ENCODE measurements at places on chromosomes 11 and 22.
A peak's percentile ranks its signal among the peaks of the same experiment; 100 is the strongest.

DNA sequence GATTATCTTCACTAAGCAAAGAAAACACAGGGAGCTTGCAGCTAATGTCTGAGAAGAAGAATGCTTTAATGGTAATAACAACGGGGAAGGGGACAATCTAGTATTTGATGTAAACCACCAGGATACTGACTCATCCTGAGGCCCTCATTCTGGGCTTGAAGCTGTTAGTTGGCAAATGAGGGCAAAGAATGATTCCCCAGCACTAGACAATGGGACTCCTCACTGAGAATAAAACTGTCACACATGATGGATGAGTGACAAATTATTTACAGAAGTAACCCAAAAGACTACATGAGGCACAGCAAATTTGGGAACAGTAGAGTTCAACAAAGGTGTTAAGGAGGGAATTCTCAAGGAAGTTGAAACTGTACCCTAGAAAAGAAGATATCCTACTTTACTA, 76.3 kb downstream of the FAM168A start:
- H3K36me3 ChIP-seq, result no peaks in the 10 kb centered on the region
- peaks cover 2% of the 10 kb centered on the region for H3K4me1 ChIP-seq

DNA sequence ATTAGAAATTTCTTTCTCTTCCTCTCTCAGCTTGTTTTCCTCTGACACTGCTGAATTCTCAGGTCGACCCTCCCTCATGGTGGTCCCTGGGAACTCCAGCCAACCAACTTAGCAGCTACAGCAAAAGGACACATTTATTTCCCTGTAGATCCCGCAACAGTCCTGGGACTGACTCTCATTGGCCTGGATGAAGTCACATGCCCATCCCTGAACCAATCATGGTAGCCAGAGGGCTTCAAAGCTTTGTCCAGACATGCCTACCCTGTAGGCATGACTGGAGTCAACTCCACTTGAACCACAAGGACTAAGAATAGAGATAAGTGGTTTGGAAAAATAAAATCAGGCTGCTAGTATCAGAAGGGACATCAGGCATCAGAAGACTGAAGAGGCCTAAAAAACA, 84.6 kb upstream of the LRRC55 start:
- peaks cover 2% of the 10 kb centered on the region for H3K27me3 ChIP-seq
- H3K27ac ChIP-seq, result no peak overlapping the region
- H3K4me3 ChIP-seq, result no peak overlapping the region
- no peak for DNase-seq
- no peaks in the 10 kb centered on the region for H3K36me3 ChIP-seq
- H3K4me1 ChIP-seq, result peaks cover 20% of the 10 kb centered on the region

GRCh38 chr22:39439170-39439569, 17.6 kb upstream of the MGAT3 start:
- DNase-seq, result no peak
- no peaks in the 10 kb centered on the region for H3K36me3 ChIP-seq
- no peak overlapping the region for H3K4me3 ChIP-seq
- H3K4me1 ChIP-seq, result no peaks in the 10 kb centered on the region
- peaks cover 4% of the 10 kb centered on the region for H3K27me3 ChIP-seq

- H3K4me1 ChIP-seq, result no peaks in the 10 kb centered on the region
- H3K27ac ChIP-seq, result no peak overlapping the region
- H3K27me3 ChIP-seq, result peaks cover 3% of the 10 kb centered on the region
- no peaks in the 10 kb centered on the region for H3K36me3 ChIP-seq
Measured at GRCh38 chr22:25551396-25551795, 13.1 kb upstream of the GRK3 start.

DNA sequence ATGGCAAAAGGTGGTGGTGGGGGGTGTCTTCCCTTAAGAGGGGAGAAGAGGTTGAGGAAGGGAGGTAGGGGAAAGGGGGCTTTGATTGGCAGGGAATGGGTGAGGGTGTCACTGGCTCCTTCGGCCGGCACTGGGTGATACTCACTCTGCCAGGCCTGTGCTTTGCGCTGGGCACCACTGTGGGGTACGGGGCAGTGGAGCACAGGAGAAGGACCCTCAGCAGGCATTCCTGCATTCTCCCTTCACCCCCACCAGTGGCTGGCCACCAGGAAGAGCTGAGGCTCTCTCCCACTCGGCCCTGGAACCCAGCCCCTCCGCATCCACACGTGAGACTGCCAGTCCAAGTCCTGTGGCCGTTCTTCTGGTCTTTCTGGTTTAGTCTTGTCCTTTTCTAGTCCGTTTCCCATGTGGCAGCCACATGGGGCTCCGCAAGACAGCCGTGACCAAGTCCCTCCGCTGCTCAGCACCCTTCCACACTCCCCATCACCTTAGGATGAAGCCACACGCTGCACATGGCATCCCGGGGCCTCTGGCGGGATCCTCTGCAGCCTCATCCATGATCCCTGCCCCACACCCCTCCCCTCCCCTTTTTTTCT, 8.0 kb downstream of the CAPN5 start:
- peaks cover 6% of the 10 kb centered on the region for H3K27me3 ChIP-seq
- no peak overlapping the region for H3K27ac ChIP-seq
- H3K4me3 ChIP-seq, result no peak overlapping the region
- peaks cover 25% of the 10 kb centered on the region for H3K4me1 ChIP-seq

GRCh38 chr11:114912826-114913225, 234.5 kb downstream of the NXPE2 start:
- H3K4me1 ChIP-seq, result peaks cover 4% of the 10 kb centered on the region
- no peaks in the 10 kb centered on the region for H3K36me3 ChIP-seq
- no peak for DNase-seq
- no peaks in the 10 kb centered on the region for H3K27me3 ChIP-seq
- no peak overlapping the region for H3K27ac ChIP-seq

DNA sequence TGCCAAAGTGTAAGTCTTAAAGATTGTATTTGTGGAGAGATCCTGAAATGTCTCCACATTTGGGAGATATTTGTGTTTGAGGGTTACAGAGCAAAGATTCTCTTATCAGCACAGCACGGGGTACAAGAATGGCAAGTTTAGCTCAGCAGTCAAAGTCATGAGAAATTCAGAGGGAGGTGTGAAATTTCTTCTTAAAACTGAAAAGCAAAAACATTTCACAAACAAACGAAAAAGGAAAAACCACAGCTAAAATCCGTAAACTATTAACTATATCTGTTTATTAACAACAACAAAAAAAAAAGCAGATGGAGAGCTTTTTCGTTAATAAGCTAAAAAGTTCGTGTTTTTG, 40.9 kb upstream of the ETS1 start:
- no peak overlapping the region for H3K27ac ChIP-seq
- H3K4me1 ChIP-seq, result no peaks in the 10 kb centered on the region
- H3K4me3 ChIP-seq, result no peak overlapping the region
- peaks cover 4% of the 10 kb centered on the region for H3K27me3 ChIP-seq

- H3K4me1 ChIP-seq, result no peaks in the 10 kb centered on the region
- H3K27ac ChIP-seq, result no peak overlapping the region
- no peak overlapping the region for H3K4me3 ChIP-seq
- H3K36me3 ChIP-seq, result no peaks in the 10 kb centered on the region
- H3K27me3 ChIP-seq, result no peaks in the 10 kb centered on the region
Measured at GRCh38 chr11:47620836-47621378, 21.5 kb downstream of the MTCH2 start.

DNA sequence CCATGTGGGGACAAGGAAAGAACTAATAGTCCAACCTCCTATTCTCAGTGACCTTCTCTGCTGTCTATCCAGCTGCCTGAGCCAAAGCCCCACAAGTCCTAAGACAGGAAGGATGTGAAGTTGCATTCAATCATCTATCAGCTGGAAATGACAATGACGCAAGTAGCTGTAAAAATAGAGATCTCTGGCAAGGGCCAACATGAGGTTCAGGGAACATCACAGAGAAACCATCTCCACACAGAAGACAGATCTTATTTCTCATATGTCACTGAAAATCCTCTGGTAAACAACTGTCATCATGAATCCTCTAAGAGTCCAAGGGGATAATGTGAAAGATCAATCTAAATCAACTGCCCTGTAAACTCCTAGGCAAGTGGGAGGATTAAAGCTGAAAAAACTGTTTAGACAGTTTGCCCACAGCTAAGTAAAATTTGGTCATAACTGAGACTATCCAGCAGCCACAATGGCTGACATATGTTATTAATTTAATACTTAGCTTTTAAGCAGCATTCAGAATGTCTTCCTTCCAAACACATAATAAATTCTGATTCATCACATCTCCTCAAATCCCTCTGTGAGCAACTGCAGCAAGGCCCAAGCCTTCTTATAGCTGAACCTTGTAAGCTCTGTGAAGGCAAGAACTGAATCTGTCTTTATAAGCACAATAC, 52.1 kb downstream of the ALG9 start:
- H3K4me3 ChIP-seq, result no peak overlapping the region
- no peaks in the 10 kb centered on the region for H3K27me3 ChIP-seq
- no peak overlapping the region for H3K27ac ChIP-seq
- no peaks in the 10 kb centered on the region for H3K36me3 ChIP-seq
- DNase-seq, result no peak

GRCh38 chr11:8671193-8671612, 11.3 kb downstream of the TRIM66 start:
- H3K27me3 ChIP-seq, result no peaks in the 10 kb centered on the region
- peak overlapping the region; percentile 44 for H3K4me3 ChIP-seq
- peaks cover 16% of the 10 kb centered on the region for H3K4me1 ChIP-seq
- DNase-seq, result no peak

- no peak for DNase-seq
- no peaks in the 10 kb centered on the region for H3K36me3 ChIP-seq
- no peak overlapping the region for H3K4me3 ChIP-seq
- no peak overlapping the region for H3K27ac ChIP-seq
Measured at GRCh38 chr22:35116269-35116668, 50.3 kb downstream of the ISX start.

DNA sequence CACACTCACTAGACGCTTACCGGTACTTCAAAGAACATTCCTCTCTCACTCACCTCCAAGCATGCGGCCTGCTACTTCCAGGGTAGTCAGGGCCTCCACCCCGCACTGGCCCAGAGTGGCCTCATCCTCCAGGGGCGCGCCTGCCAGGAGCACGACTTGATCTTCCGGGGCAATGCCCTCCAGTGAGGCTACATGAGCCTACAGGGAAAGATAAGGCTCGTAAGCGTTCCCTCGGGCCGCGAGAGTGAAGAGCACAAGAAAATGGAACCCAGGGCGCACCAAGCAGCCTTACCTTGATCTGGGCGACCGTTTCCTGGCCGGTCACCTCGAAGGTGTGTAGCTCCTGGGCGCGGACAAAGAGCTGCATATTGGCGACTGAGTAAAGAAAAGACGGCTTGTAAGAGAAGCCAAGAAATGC, 478 bp downstream of the FAU start:
- H3K27me3 ChIP-seq, result peaks cover 24% of the 10 kb centered on the region
- DNase-seq, result no peak
- H3K27ac ChIP-seq, result peak overlapping the region; percentile 98
- peaks cover 6% of the 10 kb centered on the region for H3K4me1 ChIP-seq

- no peak for DNase-seq
- no peaks in the 10 kb centered on the region for H3K4me1 ChIP-seq
- peaks cover 3% of the 10 kb centered on the region for H3K27me3 ChIP-seq
- H3K36me3 ChIP-seq, result peaks cover 10% of the 10 kb centered on the region
Measured at GRCh38 chr11:69963533-69964246, 114.4 kb upstream of the ANO1 start.

GRCh38 chr11:78218707-78219492, 30.2 kb downstream of the USP35 start:
- peaks cover 27% of the 10 kb centered on the region for H3K36me3 ChIP-seq
- peaks cover 23% of the 10 kb centered on the region for H3K27me3 ChIP-seq
- no peaks in the 10 kb centered on the region for H3K4me1 ChIP-seq
- no peak for DNase-seq
- H3K27ac ChIP-seq, result no peak overlapping the region

GRCh38 chr11:130304651-130305050, 10.1 kb downstream of the ZBTB44 start:
- peaks cover 21% of the 10 kb centered on the region for H3K36me3 ChIP-seq
- DNase-seq, result no peak
- no peaks in the 10 kb centered on the region for H3K27me3 ChIP-seq
- peaks cover 9% of the 10 kb centered on the region for H3K4me1 ChIP-seq
- no peak overlapping the region for H3K4me3 ChIP-seq

DNA sequence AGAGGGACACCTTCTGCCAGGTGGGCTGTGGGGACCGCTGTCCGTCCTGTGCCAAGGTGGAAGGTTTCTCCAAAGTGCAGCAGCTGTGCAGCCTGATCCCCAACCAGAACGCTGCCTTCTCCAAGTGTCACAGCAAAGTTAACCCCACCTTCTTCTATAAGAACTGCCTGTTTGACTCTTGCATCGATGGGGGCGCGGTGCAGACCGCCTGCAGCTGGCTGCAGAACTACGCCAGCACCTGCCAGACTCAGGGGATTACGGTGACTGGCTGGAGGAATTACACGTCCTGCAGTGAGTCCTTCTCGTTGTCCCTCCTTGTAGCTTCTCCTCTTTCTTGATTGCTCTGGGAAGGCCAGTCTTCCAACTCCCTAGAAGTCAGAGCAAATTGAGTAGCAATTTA, 44.8 kb downstream of the TECTA start:
- H3K36me3 ChIP-seq, result no peaks in the 10 kb centered on the region
- H3K4me1 ChIP-seq, result no peaks in the 10 kb centered on the region
- H3K27ac ChIP-seq, result no peak overlapping the region
- no peak overlapping the region for H3K4me3 ChIP-seq

DNA sequence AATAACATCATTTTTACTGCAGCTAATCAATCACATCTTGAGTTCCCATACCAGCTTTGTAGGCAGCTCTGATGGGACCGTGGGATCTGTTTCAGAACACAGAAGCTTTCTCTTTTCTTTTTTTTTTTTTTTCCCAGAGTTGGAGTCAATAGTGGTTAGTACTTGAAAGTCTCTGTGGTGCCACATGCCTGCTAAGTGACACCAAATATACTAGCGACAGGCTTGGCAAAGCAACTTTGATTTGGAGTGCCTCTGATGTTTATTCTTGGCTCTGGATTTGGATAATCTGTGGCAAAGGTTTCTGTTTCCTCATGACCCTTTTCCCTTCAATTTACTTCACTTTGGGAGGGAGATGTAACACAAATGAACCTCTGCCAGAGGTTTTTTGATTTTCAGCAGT, 681.4 kb upstream of the TENM4 start:
- H3K4me3 ChIP-seq, result no peak overlapping the region
- no peaks in the 10 kb centered on the region for H3K4me1 ChIP-seq

DNA sequence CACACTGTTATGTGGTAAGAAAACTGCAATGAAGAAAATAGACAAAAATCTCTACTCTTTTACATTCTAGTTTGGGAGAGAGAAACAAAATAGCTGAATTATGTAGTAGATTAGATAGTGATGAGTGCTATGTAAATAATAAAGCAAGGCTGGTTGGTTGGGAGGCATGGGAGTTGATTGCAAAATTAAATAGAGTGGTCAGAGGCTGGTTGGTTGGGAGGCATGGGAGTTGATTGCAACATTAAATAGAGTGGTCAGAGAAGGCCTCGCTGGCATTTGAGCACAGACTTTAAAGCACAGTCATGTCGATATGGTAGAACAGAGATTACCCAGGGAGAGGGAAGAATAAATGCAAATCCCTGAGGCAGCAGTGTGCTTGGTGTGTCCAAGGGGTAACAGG, 22.4 kb downstream of the SIK2 start:
- H3K4me1 ChIP-seq, result no peaks in the 10 kb centered on the region
- no peaks in the 10 kb centered on the region for H3K27me3 ChIP-seq
- no peak overlapping the region for H3K4me3 ChIP-seq
